Activated T-cell treated with anti-CD3 and anti-CD28 coated beads, Interleukin-2, amount 50 U/mL, for 72 hours (primary cell): ENCODE measurements at places on chromosomes 7 and 10.

GRCh38 chr7:97022491-97023306, 1.9 kb downstream of the DLX5 start:
- no peak for DNase-seq
- peak overlapping the region; percentile 29 for H3K27ac ChIP-seq
- H3K27me3 ChIP-seq = peaks cover 97% of the 10 kb centered on the region
- no peaks in the 10 kb centered on the region for H3K36me3 ChIP-seq
- H3K4me1 ChIP-seq = peaks cover 69% of the 10 kb centered on the region

DNA sequence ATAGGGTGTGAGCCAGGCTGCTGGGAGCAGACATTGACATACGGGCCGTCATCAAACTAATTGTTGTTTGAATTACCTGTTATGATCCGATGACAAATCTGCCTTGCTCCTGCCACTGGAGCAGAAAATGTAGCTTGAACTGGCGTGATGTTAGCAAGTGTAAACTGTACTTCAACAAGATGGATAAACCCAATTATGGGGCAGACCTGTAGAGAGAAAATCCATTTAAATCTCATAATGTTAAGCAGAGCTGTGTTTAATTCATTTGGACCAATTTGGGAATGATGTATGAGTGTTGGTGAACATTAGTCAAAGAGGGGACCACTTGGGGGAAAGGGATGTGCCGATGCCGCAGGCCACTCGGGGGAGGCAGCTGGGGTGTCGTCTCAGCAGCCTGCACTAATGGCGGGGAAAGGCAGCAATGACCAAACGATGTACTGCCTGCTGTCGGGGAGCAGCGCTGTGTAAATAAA, 27.4 kb downstream of the TCF7L2 start:
- no peak overlapping the region for H3K27ac ChIP-seq
- peaks cover 16% of the 10 kb centered on the region for H3K4me1 ChIP-seq
- peaks cover 66% of the 10 kb centered on the region for H3K27me3 ChIP-seq
- H3K4me3 ChIP-seq = no peak overlapping the region
- DNase-seq = no peak

DNA sequence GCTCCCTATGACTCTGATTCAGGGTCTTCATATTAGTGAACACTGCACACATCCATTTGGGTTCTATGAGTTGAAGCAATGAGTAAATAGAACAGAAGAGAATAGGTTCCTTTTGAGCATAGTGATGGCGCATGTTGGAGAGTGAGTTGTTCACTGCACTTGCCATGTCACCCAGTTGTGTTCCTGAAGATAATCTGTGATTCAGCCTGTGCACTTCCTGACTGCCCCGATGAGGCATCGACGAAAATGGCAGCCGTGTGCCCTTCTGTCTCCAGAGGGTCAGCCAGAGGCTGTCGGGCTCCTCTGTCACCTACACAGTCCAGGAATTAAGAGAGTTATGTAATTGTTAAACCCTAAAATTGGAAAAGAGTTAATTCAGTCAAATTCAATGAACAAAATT, 94.7 kb downstream of the GALNT11 start:
- DNase-seq = no peak
- no peak overlapping the region for H3K4me3 ChIP-seq
- H3K27me3 ChIP-seq = no peaks in the 10 kb centered on the region
- H3K27ac ChIP-seq = no peak overlapping the region
- H3K36me3 ChIP-seq = peaks cover 23% of the 10 kb centered on the region

- peaks cover 21% of the 10 kb centered on the region for H3K27me3 ChIP-seq
- H3K4me3 ChIP-seq = no peak overlapping the region
- no peak overlapping the region for H3K27ac ChIP-seq
- H3K4me1 ChIP-seq = no peaks in the 10 kb centered on the region
- H3K36me3 ChIP-seq = no peaks in the 10 kb centered on the region
Measured at GRCh38 chr7:17646253-17646956, 293.9 kb downstream of the SNX13 start.

DNA sequence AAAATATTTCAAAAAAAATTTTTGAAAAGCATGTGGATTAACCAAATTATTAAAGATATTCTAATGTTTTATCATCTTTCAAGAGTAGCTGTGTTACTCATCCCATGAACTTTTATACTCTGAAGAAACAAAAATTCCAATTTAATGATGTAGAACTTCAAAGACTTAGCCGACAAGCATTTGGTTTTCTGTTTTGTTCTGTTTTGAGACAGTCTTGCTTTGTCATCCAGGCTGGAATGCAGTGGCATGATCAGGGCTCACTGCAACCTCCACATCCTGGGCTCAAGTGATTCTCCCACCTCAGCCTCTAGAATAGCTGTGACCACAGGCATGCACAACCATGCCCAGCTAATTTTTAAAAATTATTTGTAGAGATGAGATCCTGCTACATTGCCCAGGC, 17.8 kb upstream of the LCOR start:
- no peak for DNase-seq
- peaks cover 7% of the 10 kb centered on the region for H3K27me3 ChIP-seq
- no peaks in the 10 kb centered on the region for H3K36me3 ChIP-seq

DNA sequence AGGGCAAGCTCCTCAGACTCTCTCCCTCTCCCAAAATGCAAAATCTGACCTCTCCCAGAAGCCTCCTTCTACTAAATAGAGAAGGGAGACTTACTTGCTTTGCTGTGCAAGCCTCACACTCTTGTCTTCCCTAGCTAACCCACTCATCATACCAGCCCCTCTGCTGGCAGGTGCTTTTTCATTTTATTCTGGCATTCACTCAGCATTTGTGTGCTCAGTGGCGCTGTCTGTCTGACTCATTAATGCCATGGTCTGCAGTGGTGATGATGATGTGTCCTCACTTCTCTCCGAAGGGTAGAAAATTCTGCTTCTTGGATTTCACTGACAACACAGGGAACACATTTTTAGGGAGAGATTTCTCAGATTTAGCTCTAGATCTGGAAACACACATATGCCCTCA, 22.0 kb upstream of the BTRC start:
- H3K36me3 ChIP-seq = no peaks in the 10 kb centered on the region
- peaks cover 17% of the 10 kb centered on the region for H3K27me3 ChIP-seq
- H3K4me1 ChIP-seq = no peaks in the 10 kb centered on the region
- no peak overlapping the region for H3K27ac ChIP-seq
- H3K4me3 ChIP-seq = no peak overlapping the region

GRCh38 chr10:128361487-128361886, 235.3 kb upstream of the MKI67 start:
- no peak for DNase-seq
- no peak overlapping the region for H3K4me3 ChIP-seq
- H3K36me3 ChIP-seq = no peaks in the 10 kb centered on the region
- H3K27ac ChIP-seq = no peak overlapping the region
- H3K27me3 ChIP-seq = peaks cover 15% of the 10 kb centered on the region

GRCh38 chr7:29426587-29426986, 137.0 kb upstream of the PRR15 start:
- H3K36me3 ChIP-seq = no peaks in the 10 kb centered on the region
- no peak overlapping the region for H3K4me3 ChIP-seq
- no peak for DNase-seq
- no peaks in the 10 kb centered on the region for H3K27me3 ChIP-seq
- no peaks in the 10 kb centered on the region for H3K4me1 ChIP-seq
- no peak overlapping the region for H3K27ac ChIP-seq

DNA sequence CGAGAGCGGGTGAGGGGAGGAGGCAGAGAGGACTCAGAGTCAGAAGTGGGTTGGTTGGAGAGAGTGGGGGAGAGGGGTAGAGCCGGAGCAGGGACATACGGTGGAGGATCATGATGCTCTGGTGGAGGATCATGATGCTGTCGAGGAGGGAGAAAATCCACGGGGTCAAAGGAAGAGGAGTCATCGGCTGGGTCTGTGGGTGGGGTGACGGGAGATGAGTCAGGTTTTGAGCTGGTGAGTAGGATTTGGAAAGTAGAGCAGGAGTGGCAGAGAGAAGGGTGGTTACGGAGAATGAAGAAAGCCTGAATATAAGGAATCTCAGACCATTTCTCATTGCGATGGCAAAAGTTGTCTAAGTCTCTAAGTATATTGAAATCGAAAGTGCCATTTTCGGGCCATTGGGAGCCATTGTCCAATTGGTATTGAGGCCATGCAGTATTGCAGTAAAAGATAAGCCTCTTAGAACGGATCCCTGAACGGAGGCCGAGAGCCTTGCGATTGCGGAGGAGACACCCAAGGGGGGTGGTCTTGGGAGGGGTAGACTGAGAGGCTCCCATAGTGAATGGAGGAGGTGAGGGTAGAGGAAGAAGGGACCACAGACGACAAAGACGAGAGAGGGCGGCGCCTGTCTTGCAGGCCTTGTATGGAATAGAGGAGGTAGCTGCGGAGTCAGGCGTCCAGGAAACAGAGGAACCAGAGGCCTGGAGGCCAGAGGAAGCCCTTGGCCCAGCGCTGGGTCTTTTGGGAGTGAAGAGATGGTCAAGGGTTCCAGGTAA, 23.8 kb downstream of the SCIN start:
- H3K4me1 ChIP-seq = no peaks in the 10 kb centered on the region
- H3K27ac ChIP-seq = no peak overlapping the region
- H3K4me3 ChIP-seq = no peak overlapping the region
- no peak for DNase-seq
- H3K36me3 ChIP-seq = no peaks in the 10 kb centered on the region
- H3K27me3 ChIP-seq = peaks cover under 1% of the 10 kb centered on the region

DNA sequence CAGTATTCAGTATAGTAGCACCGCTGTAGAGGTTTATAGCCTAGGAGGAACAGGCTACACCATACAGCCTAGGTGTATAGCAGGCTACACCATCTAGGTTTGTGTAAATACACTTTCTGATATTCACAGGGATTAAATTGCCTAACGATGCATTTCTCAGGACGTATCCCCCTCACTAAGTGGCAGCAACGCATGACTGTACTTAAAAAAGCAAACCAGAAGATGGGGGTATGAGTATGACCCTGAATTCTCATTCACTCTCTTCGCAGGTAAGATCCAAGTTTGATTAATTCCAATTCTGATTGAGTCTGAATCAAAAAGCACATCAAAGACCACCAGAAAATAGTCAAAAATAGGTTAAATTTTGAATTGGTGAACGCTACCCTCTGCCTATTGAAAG, 972 bp downstream of the ORC5 start:
- peak overlapping the region; percentile 99 for H3K27ac ChIP-seq
- no peak for DNase-seq
- H3K4me1 ChIP-seq = peaks cover 27% of the 10 kb centered on the region
- peak overlapping the region; percentile 100 for H3K4me3 ChIP-seq

DNA sequence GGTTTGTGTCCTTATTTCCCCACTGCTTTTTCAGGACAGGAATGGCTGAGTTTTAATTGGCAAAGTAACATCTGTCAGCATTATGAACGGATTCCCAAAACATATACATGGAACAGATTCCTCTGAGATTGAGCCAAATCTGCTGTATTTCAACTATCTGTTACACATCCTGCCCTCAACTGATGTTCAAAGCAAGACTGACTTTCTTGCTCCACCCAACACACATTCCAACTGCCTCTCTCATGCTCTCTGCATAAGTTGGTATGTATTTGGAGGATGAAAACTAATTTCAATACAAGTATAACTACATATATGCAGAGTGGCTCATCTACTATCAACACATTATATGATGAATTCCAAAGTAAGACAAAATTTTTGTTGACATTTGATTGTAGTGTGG, 342.2 kb downstream of the GATA3 start:
- no peak overlapping the region for H3K4me3 ChIP-seq
- no peak for DNase-seq
- H3K4me1 ChIP-seq = peaks cover 36% of the 10 kb centered on the region
- H3K27ac ChIP-seq = no peak overlapping the region

GRCh38 chr10:43204042-43204942, 62.6 kb downstream of the RASGEF1A start:
- no peaks in the 10 kb centered on the region for H3K36me3 ChIP-seq
- no peaks in the 10 kb centered on the region for H3K27me3 ChIP-seq
- H3K4me3 ChIP-seq = no peak overlapping the region
- no peak overlapping the region for H3K27ac ChIP-seq
- H3K4me1 ChIP-seq = peaks cover 13% of the 10 kb centered on the region
- DNase-seq = no peak

DNA sequence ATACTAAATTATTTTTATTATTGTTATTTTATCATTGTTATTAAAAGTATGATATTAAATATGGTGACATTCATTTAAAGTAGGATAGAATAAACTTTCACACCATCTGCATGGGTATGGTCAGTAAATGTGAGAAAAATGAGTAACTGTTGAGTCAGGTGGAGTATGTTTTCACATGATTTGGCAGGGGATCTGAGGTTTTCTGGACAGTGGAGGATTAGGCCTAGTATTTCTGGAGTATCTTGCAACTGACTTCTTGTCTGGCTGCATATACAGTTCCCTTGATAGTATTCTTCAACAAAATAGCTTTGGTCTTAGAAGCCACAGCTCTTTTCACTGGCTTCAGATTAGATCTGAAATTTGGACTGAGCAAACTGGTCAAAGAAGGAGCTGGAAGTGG, 54.5 kb downstream of the GBF1 start:
- H3K4me1 ChIP-seq = peaks cover 26% of the 10 kb centered on the region
- no peaks in the 10 kb centered on the region for H3K27me3 ChIP-seq
- H3K4me3 ChIP-seq = peak overlapping the region; percentile 79
- H3K36me3 ChIP-seq = peaks cover 2% of the 10 kb centered on the region
- DNase-seq = no peak
- H3K27ac ChIP-seq = peak overlapping the region; percentile 80

DNA sequence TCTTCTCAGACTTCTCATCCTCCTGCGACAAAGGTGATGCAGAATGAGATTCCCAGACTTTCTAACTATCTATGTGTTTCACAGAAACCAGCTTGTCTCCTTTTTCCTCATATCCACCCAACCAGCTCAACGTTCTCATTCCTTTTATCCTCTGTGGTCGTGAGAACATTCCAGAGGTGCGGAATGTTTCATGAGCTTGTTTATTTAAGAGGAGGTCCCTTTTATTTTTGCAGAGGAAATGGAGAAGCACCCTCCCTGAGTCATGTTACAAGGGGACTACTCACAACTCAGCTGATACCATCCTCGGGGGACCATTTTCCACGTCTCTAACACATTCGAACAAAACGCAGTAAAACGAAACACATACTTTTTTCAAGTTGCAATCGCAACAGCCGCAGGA, 93.2 kb downstream of the ZRANB1 start:
- H3K4me1 ChIP-seq = no peaks in the 10 kb centered on the region
- no peak for DNase-seq
- H3K27me3 ChIP-seq = peaks cover 6% of the 10 kb centered on the region
- no peak overlapping the region for H3K27ac ChIP-seq
- H3K4me3 ChIP-seq = no peak overlapping the region

DNA sequence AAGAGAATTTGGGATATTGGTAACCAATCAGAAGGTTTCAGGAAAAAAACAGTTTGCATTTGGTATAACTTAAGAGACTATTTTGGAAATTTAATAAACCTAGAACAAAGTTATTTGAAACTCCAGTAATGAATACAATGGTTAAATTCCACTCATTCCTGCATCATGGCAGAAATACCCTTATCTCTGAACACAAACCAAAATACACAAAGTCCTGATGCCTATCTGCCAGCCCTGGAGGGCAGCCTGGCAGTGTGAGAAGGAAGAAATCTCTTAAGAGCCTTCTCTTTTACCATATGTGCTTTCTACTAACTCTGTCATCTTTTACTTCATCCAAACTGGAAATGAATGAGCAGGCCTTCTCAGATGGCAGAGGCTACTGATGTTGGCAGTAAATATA, 147.1 kb upstream of the LYZL1 start:
- no peaks in the 10 kb centered on the region for H3K36me3 ChIP-seq
- peaks cover 24% of the 10 kb centered on the region for H3K27me3 ChIP-seq
- no peak overlapping the region for H3K4me3 ChIP-seq
- no peak for DNase-seq
